ENCODE measurements at places on chromosomes 1 and 21.

DNA sequence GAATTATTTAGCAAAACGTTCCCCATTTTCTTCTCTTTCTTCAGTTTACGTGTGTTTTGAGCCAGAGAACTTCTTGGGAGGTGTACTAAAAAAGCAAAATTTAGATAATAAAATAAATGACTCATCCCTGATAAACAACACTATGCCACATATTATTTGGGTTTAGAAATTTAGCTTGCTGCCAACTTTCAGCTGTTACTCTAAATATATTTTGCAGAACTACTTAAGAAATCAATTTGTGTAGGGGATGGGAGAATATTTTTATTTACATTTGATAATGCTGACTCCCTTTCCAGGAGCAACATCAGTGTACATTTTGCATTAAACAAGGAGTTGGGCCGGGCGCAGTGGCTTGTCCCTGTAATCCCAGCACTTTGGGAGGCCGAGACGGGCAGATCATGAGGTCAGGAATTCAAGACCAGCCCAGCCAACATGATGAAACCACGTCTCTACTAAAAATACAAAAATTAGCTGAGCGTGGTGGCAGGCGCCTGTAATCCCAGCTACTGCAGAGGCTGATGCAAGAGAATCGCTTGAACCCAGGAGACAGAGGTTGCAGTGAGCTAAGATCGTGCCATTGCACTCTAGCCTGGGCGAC lies 151.4 kb upstream of the ZRANB2 start:
- DNase-seq, result no peak

DNA sequence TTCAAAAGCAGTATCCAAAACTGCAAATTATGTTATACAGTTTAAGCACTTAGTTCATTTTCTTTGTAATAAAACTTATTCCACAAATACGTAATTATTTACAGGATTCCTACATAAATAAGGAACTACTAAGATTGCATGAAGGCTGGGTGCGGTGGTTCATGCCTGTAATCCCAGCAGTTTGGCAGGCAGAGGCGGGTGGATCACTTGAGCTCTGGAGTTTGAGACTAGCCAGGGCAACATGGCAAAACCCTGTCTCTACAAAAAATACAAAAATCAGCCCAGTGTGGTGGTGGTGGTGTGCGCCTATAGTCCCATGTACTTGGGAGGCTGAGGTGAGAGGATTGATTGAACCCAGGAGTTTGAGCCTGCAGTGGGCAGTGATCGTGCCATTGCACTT lies 69.3 kb downstream of the POU2F1 start:
- DNase-seq, result no peak

- DNase-seq, result no peak
Observed at GRCh38 chr1:29593601-29594382, 357.5 kb downstream of the PTPRU start.

DNA sequence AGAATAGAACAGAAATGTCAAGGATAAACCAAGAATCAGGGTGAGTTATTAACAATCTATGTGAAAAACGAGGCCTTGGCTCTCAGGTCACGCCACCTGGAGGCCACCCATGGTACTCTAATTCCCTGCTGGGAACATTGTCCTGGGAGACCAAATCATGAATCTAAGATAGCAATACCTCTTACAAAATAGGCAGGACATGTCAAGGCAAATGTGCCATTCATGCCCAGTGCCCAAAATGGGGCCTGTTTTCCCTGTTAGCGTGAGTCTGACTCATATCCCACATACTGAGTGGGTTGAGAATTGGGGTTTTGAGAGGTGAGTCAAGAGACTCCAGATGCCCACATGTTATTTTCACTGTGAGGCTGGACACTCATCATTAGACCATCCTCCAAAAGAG lies 380.8 kb downstream of the HHIPL2 start:
- DNase-seq, result no peak

GRCh38 chr1:4170548-4171340 lies 270.7 kb upstream of the C1orf174 start:
- no peak for DNase-seq

- DNase-seq, result no peak
Observed at GRCh38 chr1:50615036-50615750, 191.9 kb upstream of the DMRTA2 start.

GRCh38 chr1:228378090-228378872 lies 28.4 kb downstream of the TRIM11 start:
- DNase-seq, result no peak

DNA sequence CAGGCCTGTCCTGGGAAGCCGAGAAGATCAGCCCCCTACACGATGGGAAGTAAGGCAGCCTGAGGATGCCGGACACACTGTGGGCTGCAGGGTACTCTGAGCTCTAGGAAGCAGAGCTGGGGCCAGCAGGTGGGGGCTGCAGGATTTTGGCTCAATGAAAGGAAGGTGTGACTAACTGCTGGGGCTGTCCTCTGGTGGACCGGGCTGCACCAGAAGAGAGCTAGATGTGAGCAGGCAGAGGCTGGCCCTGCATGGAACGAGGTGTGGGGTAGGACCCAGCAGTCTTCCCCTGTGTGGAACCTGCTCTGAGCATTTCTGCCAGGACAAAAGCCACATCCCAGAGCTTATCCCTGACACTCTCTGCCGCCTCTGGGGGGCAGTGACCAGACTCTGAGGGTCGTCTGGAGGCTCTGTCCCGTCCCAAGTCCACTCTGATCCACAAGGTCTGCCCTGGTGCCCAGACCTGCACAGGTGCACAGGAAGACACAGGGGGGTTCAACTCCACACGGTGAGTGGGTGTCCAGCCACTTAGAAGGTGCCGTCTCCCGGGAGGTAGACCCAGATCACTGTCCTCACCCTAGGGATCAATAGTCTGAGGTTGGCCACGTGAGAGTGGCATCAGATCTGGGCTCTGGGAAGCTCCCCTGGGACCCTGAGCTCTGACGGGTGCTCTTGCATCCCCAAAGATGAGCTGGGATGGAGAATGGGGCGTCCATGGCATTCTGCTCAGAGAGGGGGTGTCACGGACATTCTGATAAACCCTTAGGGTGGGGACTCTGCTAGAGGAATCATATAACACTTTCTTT lies 187.6 kb upstream of the VAMP3 start:
- DNase-seq, result no peak

GRCh38 chr1:53470584-53470983 lies 11.4 kb downstream of the DMRTB1 start:
- no peak for DNase-seq

- DNase-seq, result no peak
Observed at GRCh38 chr1:234533034-234533891, 54.3 kb upstream of the TARBP1 start.

DNA sequence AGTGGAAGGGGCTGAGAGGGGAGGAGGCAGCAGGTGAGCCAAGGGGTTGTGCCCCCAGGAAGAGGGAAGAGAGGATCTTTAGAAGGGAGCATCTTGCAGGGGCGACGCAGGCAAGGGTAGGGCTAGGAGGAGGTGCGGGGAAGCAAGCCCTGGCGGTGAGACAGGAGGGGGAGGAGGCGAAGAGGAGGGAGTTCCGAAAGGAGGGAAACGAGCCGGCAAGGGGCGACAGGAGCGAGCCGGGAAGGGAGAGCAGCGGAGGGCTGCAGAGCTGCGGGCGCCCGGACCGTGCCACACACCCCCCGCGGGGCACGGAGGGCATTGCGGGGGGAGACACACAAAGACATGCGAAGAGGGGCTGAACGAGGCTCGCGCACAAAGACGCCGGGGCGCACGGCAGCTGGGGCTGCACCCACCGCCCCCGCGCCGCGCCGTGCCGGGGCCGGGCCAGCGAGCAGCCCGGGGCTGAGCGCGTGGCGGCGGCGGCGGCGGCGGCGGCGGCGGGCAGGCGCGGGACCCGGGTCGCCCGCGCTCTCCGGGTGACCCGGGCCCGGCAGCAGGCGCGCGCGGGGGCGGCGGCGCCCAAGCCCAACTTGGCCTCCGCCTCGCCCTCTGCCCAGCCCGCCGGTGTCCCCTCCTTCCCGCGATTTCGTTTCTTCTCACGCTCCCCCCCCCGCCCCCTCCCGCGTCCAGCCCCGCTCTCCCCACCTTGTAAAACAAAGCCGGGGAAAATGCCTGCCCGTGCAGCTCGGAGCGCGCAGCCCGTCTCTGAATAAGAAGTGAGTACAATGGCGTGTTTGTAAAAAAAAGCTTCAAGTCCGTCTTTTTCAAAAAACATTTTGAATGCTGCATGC lies at the start of gene KCNK2:
TSS of gene KCNK2 (plus strand) at position 206 of the 851 bp plus-strand sequence. CDS start 649 bp downstream, outside the sequence.
- DNase-seq, result no peak

DNA sequence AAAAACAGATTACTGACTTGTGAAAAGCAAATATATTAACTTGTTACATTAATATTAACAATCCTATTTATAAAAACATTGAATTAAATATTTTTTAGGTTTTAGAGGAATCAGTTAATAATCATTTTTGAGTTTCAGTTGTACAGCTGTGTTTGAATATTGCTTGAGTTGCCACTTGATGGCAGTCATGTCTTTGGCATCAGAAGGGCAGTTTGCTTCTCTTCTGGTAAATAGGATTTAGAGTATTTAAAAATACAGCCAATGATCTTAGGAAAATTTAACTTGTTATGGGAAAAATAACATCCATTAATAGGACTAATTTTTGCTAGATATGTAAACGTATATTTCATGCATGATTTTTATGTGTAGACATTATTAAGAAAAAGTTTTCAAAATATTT lies 234.1 kb downstream of the NCAM2 start:
- DNase-seq, result peak; percentile 46

- DNase-seq, result no peak
Observed at GRCh38 chr1:6884652-6885153, 99.4 kb downstream of the CAMTA1 start.

DNA sequence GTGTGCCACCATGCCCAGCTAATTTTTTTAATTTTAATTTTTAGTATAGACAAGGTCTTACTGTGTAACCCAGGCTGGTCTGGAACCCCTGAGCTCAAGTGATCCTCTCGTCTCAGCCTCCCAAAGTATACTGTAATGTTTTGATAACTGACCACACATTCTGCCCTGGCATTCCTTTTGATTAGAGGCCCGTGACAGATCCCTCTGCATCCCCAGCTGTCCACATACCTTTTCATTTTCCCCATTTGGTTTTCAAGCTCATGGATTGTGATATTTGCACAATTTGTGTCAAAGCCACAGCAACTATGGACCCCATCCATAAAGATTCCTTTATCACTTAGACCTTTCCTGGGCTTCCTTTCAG lies 116.8 kb upstream of the ATP1A1 start:
- DNase-seq, result no peak

- no peak for DNase-seq
Observed at GRCh38 chr1:39623053-39623452, 16.4 kb downstream of the HEYL start.

DNA sequence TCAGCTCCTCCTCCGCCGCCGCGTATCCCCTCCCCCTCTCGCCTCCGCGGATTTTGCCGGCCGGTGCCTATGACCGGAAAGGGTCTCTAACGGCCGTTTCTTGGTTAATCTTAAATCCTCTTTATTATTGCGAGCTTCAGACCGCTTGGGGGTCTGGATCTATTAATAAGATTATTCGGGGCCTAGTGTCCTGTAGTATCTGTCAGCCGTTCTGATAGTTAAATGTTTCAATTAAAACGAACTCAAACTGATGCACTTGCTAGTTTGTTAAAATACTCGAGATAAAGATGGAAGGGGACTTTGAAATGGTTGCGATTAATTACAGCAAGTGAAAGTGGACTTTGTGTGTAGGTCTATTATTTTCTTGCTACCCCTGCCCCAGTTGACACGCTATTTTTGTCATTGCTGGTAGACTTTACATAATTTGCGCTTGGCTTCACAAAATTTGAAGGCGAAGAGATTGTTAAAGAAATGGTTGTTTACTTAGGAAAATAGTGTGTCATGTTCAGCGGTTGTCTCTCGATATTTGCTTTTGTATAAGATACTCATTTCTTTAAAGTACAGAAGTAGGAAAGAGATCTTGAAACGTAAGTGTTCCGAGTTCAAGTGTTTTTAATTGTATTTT lies 779 bp downstream of the SON start:
- no peak for DNase-seq

DNA sequence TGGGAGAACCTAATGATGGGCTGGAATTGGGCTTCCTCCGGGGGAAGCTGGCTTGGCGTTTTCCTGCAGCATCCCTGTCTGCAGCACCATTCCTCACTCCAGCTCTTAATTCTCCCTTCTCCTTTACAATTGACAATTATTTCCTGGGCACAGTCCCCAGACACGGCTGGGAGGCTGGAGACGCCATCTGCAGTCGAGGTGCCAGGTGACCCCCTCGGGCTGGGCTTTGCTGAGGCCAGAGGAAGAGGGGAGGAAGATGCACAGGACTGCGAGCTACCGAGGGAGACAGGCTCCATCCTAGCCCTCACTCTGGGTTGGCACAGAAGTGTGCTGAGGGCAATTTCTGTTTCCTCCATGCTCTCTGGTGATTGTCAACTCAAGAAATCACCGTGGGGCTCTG lies 453.8 kb downstream of the PTPRU start:
- no peak for DNase-seq

DNA sequence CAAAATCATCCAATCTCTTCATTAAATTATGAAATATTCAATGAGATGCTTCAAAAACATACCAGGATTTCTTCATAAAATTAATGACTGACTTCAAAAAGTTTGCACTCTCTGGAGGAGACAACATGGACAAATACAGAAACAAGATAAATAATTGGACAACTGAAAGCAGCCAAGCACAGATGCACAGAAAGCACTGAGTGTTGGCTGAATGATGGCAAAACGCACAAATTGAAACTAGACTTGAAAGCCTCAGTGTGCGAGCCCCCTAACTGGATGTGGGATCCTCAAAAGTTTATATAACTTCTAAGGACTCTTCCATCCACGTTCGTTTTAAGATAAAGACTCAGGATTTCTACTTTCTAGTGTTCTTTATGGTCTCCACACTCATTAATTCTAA lies 27.9 kb downstream of the RGS18 start:
- no peak for DNase-seq

DNA sequence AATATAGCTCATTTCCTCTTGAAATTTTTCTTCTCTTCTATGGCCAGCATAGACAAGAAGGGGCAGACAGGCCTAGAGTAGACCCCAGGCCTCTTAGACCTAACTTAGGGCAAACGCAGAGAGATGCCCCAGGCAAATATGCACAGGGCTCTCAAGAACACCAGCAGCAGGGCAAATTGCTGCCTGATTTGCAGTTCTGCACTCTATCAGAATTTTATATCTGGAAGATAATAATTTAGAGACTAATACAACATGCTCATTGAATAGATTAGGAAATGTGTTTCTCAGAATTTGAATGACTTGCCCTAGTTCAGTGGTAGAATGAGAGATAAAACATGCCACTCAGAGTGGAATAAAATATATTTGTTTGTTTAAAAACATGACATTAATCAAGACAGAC lies 200.4 kb upstream of the ADGRL2 start:
- DNase-seq, result no peak
